ENCODE measurements at places on chromosomes 7 and 10.
A peak's percentile ranks its signal among the peaks of the same experiment; 100 is the strongest.

DNA sequence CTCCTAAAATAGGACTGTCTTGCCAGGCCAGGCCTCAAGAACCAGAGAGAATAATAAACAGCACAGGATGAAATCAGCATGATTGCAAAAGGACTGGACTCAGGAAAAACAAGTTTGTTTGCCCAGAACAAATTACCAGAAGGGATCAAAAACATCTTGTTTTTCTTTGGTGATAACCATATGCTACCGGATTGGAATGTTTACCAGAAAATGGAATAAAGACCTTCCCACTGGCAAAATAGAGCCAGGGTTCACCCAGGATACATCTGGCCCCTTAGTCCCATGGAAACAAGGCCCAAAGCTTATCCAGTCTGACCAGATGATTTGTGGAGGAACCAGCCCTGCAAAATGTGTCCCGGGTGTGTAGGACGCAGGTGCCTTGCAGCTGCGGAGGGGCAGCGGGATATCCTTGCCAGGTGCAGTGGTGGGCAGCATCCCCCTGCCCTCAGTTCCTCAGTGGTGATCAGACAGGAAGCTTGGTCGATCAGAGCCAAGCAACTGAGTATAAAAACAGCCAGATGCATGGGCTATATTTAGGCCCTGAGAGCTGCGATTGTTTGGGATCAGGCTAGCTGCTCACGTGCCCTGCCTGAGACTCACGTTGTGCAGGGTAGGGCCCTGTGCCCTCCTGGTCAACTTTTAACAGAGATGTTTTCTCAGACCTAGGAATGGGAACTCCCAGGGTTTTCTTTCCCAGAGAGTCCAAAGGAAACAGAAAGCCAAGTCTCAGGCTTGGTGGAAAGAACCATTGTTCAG lies 4.6 kb upstream of the ZNF22 start:
- DNase-seq = no peak

DNA sequence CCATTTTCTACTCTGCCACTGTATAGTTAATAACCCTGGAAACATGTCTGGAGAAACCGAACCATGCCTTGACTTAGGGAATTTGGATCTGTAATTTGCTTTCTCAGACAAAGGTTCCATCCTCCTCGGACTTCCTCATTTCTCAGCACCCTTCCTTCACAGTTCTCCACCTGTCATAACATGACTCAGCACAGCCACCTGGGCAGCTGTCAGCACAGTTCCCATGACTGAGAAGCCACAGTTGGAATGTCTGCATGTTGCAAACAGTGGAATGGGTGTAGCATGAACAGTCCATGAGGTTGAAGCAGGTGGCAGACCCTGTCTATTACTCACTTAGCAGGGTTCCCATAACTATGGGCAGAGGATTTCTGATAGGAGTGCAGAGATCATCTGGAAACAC lies 634 bp upstream of the OR9A4 start:
- DNase-seq = no peak

- no peak for DNase-seq
These were observed 41.1 kb downstream of the COBL start for GRCh38 chr7:51275532-51275931.

DNA sequence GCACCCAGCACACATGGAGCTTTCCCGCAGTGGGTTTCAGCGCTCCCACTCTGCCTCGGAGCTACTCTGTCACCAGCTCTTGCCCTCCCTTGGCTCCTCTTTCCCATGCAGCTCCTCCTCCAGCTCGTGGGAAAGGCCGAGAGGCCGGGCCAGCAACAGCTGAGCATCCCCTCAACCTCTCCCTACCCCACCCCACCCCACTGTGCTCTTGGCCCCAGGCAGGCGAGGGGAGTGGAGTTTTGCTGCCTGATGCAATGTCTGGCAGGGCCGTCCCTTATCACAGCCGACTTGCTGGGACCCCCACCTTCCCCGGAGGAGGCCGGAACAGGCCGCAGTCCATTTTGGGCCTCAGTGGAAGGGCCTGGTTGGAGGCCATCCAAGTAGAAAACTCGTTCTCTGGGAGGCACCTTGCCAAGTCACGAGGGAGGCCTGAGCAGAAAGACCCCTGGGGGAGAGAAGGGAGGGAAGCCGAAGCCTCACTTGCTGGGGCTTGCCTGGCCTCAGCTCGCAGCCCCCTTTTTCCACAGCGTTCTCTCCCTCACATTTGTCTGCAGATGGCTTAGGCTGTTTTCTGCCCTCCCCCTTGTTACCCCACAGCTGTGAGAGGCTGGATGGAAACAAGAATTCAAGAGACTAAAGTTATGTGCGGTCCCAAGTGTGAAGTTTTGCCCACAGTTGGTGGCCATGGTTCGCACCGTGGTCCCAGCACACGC lies 35.3 kb downstream of the CHST3 start:
- no peak for DNase-seq

DNA sequence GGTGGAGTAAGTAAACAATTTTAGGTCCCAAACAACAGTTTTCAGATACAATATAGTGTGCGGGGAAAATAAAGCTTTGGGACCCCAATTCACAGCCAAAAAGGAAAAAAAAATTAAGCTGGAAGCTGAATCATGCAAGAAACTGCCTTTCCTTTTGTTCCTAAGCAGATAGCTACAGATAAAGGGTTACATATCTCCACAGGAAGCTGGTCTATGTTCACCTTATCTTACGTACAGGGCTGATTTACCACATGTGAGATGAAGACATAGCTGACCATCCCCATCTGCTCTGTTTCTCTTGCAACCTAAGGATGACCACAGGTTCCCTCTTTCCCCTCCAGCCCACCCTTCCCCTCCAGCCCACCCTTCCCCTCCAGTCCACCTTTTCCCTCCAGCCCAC lies 14.2 kb upstream of the PFKP start:
- DNase-seq = no peak

- DNase-seq = no peak
These were observed 58.2 kb downstream of the LANCL2 start for GRCh38 chr7:55423277-55423711.

GRCh38 chr10:85916286-85916685 lies 450.3 kb downstream of the GRID1 start:
- no peak for DNase-seq

DNA sequence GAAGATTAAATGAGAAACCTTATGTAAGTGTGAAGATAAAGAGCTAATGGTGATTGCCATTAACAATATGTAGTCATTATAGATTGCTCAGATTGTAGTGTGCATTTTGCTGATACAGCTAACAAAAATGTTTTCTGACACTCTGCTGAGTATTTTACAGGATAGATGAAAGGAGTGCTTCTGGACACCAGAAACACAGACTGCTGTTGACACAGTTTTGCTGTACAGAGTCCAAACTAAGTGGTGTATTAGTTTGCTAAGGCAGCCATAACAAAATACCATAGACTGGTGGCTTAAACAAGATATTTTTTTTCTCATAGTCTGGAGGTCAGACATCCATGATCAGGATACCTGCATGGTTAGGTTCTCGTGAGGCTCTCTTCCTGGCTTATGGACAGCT lies 2.2 kb downstream of the SMC3 start:
- DNase-seq = no peak

- peak; percentile 71 for DNase-seq
These were observed 56.5 kb upstream of the PCGF5 start for GRCh38 chr10:91163869-91164474.

DNA sequence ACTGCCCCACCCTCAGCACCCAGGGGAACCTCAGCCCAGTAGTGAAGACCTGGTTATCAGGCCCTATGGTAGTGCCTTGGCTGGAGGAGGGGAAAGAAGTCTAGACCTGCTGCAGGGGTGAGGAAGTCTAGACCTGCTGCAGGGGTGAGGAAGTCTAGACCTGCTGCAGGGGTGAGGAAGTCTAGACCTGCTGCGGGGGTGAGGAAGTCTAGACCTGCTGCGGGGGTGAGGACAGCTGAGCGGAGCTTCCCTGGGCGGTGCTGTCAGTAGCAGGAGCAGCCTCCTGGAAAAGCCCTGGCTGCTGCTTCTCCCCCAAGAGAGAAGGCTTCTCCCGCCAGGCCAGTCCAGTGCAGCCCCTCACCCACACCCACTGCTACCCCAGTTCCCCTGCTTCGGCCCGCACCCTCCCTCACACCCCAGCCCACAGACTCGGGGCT lies 6.3 kb downstream of the NOS3 start:
- DNase-seq = no peak

DNA sequence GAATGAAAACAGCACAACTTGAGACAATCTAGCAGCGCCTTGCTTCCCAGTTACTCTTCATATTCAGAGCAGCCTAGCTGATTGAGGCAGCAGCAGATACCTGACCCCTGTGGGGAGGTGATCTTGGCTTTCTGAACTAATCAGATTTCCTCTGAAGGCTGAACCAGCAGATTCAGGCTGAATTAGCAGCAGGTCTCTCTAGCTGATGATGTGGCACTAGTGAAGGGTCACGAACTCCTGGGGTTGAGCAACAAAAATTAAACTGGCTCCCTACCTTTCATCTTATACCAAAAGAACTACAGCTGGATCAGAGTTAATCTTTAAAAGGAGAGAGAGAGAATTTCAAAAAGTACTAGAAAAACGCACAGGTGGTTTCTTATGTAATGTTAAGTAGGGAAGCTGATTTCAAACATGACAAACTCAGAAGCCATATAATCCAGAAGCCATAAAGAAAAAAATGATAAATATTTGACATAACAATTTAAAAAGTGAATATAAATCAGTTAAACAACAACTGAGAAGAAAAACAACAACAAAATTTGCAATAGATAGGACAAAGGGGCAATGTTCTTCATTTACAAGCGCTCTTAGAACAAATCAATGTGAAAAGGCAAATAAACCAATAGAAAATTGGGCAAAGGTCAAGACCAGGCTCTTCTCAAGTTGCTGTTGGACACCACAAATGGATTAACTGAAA lies 13.5 kb downstream of the SLC25A13 start:
- DNase-seq = no peak

DNA sequence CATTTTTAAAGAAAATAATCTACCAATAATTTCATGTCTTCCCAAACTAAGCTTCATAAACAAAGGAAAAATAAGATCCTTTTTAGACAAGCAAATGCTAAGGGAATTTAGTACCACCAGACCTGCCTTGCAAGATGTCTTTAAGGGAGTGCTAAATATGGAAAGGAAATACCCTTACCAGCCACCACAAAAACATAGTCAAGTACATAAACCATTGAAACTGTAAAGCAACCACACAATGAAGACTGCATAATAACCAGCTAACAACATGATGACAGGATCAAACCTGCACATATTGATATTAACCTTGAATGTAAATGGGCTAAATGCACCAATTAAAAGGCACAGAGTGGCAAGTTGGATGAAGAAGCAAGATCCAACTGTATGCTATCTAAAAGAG lies 586.5 kb upstream of the NRG3 start:
- DNase-seq = no peak

DNA sequence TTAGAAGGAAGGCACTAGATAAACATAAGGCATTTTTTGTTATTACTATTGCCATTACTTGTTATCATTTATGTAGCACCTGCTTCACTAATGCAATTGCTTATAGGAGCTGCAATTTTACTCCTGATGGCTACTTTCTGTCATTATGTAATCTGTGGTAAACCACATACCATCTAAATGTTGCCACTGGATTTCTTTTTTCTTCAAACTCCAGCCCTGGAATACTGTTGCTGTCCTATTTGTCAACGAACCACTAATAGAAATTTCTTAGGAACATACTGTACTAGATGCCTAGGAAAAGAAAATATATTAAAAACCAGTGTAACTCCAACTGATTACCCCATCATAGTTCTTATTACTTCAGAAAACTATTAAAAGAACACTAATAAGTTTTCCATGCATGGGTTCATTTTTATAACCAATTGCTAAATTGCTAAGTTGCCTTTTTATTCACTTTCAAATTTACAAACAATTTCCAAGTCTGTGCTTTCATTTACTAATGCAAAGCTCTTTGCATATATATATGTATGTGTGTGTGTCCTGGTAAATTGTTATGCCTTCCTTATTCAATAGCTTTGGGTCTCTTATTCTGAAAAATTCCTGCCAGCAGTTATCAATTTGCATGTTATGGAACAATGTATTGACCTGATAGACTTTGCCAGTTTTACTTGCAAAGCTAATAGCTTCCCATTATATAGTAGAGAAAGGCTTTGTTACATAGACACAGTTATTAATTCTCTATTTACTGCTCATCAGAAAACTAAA lies 287.4 kb downstream of the EXOC4 start:
- DNase-seq = no peak

DNA sequence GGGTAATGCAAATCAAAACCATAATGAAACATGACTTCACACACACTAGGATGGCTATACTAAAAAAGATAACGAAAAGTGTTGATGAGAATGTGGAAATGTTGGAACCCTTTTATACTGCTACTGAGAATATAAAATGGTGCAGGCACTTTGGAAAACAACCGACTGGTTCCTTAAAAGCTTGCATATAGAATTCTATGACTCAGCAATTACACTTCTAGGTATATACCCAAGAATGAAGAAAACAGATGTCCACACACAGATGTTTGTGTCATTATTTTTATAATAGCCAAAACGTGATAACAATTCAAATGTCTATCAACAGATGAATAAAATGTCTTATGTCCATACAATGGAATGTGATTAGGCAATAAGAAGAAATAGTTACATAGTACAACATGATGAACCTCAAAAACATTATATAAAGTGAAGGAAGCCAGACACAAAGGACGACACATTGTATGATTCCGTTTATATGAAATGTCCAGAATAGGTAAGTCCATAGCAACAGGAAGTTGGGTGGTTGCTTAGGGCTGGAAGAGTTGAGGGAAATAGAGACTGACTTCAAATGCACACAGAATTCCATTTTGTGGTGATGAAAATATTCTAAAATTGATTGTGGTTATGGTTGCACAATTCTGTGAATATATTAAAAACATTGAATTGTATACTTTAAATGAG lies 148.3 kb upstream of the PHYHIPL start:
- DNase-seq = no peak

DNA sequence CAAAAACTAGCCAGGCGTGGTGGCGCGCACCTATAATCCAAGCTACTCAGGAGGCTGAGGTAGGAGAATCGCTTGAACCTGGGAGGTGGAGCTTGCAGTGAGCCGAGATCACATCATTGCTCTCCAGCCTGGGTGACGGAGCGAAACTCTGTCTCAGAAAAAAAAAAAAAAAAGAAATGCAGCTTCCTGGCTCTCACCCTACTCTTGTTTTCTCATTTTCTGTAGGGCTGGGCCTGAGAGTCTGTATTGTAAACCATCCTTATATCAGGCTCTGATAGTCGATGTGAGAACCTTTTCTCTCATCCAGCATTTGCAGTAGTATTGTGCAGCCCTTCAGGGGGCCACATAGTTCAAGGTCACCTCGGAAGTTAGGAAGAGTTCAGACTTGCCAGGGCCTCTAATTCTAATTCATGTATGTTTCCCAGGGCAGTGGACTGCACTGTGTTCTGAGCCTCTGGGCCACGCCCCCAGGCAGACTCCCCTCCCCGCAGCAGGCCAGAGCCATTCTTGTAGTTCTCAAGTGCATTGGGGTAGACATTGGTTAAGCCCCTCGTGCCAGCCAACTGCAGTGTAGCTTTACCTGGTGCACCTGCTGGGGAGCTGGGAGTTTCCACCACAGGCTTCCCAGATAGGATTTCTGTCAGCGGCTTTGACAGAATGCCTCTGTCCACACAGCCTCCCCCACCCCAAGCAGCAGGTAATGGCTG lies 38.3 kb upstream of the PDCD4 start:
- DNase-seq = no peak

DNA sequence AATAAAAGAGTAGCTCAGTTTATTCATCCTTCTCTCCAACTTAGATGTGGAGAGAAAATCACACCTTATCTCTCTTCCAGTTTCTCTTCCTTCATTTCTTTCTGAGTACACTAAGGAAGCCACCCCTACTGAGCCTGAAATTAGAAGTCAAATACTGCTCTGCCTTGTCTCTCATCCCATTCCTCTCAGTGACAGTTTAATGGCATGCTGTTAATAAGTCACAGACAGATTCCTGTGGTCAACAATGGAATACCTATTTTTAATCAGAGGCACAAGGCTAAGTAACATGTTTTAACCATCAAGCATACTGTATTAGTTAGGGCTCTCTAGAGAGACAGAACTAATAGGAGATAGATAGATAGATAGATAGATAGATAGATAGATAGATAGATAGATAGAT lies 253.2 kb downstream of the HTR7 start:
- DNase-seq = no peak

Data from activated CD4-positive, alpha-beta memory T cell treated with anti-CD3 and anti-CD28 coated beads, Interleukin-2, amount 10 ng/mL, durations not matched to agents 7 days and 5 days (primary cell).